ENCODE measurements at places on chromosomes 7 and 10.

GRCh38 chr7:139982927-139983920, 79.5 kb downstream of the PARP12 start:
- DNase-seq, result no peak

- DNase-seq, result no peak
Observed at GRCh38 chr10:55485827-55486226, 684.8 kb upstream of the PCDH15 start.

DNA sequence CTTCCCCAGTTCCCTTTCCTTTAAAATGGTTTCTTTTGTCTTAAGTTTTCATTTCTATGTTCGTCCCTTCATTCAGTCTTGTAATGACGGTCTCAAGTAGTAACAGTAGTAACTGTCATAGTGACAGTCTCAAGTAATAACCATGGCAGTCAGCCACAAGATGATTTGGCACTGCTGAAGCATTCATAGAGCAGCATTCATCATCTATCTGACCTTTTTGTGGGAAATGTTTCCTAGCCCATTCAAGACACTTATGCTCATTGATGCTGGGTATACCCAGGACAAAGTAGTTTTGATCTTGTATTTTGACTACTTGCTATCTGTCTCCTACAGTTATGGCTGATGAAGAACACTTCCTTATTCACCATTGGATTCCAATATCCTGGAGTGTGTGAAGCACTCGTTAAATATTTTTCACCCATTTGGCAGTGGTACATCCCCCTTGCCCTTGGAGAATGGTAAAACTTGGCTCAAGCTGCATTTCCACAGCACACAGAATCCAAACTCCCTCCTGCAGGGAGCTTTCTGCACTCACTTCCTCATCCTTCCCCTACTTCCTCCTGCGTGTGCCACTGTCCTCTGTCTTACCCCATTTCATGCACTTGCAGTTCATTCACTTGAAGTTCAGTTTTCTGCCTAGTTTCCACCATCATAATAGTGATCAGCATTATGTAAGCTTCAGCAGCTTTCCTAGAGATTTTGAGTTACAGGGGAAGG, 19.0 kb downstream of the GIMAP4 start:
- no peak for DNase-seq

- no peak for DNase-seq
Observed at GRCh38 chr10:19775296-19775695, 40.9 kb upstream of the PLXDC2 start.

DNA sequence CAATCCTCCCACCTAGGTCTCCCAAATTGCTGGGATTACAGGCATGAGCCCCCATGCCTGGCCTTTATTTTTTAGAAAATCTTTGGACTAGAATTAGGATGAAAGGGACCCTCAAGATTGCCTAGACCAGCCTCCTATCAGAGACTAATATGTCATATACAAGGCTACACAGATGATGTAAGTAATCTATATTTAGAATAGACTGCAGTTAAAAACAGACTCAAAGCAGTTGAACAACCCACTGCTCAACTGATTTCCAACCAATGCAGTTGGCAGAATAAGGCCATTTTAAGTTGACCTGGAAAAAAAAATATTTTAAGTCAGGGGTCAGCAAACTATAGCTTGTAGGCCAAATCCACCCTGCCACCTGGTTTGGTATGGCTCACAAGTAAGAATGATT, 27.7 kb downstream of the PSPH start:
- no peak for DNase-seq

DNA sequence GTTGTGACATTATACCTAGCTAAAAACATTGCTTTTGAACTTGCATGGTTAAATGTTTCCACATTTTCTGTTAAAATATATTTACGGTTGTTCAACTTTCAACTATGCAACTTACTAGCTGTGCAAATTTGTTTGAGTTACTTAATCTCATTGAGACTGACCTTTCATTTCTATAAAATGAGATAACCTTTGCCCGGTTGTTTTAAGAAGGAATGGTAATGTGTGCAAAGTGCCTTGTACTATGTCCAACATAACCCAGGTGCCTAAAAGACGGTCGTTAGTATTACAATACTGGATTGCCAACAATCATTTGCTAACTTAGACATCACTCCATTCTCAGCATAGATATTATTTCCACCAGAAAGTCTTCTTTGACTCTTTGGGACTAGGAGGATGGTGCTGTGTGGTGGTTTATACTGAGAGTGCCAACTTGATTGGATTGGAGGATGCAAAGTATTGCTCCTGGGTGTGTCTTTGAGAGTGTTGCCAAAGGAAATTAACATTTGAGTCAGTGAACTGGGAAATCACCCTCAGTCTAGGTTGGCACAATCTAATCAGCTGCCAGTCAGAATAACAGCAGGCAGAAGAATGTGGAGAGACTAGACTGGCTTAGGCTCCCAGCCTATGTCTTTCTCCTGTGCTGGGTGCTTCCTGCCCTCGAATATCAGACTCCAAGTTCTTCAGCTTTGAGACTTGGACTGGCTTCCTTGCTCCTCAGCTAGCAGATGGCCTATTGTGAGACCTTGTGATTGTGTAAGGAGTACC, 85.2 kb upstream of the PDSS1 start:
- DNase-seq, result no peak

- DNase-seq, result no peak
Observed at GRCh38 chr7:155161690-155162089, 91.6 kb downstream of the HTR5A start.

DNA sequence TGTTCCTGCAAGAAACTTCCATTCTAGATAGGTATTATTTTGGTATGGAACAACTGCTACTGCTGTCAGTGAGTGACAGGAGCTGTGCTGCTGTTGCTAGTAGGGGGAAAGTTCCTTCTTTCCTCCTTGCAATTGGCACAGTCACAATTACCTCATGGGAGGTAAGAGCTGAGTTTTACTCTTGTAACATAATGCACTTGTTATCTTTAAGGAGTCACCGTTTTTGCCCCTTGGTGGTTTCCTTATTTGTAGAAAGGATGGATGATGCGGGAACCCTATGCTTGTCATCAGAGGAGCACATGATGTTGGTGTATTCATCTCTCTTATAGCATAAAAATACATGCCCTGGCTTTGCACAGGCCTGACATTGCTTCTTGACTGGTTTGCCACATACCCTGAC, 234.7 kb upstream of the NPY start:
- DNase-seq, result no peak

DNA sequence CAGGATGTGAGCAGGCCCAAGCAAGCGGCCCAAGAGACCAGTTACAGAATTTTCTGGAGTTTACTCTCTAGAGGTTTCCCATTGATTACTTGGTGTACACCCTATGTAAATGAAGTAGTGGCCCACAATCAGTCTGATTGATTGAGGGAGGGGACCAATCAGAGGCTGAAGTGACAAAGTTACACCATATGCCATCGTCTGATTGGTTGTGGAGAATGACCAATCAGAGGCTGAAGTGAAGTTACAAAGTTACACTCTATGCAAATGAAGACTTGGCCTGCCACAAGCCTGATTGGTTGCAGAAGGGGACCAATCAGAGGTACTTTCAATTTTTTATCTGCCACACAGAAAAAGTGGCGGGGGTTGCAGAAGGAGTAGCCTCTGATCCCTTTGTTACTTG, 83.7 kb downstream of the KIF20B start:
- DNase-seq, result no peak

GRCh38 chr10:36647540-36647939, 477.9 kb upstream of the ANKRD30A start:
- DNase-seq, result no peak

- DNase-seq, result no peak
Observed at GRCh38 chr10:122446668-122447423, 7.6 kb upstream of the ARMS2 start.
